NCI-H1436 treated with DMSO at 0.1 percent for 48 hours (cell line): ENCODE measurements at places on chromosomes 3 and 15.

DNA sequence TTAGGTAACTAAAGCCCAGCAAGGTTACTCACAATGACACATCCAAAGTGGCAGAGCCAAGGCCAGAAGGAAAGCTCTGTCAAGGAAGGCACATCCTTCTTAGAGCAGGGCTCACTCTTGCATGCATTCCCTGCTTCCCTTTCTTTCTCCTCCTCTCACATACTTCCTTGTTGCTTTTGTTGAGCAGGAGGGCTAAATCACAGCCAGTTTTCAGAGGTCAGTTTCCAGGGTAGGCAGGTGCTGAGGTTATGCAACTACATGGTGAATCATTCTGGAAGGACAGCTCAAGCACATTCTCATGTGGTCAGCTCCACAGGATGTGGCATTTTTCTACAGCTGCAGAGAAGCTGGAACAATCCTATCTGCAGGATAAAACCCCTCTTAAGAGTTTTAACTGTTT is 275.6 kb downstream of the ZNF621 start:
- no peak for DNase-seq

- no peak for DNase-seq
Measured at GRCh38 chr3:55701997-55702396, 214.9 kb upstream of the WNT5A start.

DNA sequence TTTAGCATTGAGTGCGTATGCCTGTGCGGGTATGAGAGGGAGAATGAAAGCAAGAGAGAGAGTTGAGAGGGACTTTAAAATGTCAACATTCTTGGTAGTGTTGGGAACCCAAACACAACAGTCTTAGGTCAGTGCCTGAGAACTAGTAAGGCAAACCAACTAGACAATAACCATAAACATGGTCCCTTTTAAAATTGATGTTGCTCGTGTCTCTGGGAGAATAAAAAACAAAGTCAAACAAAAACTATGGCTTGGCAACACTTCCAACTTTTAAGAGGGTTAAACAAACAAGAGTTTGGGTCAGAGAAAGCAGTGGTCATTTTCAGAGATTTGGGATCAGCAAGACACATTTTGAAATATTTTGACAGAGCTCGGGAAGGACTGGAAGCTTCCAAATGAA is 146.7 kb upstream of the THBS1 start:
- no peak for DNase-seq

DNA sequence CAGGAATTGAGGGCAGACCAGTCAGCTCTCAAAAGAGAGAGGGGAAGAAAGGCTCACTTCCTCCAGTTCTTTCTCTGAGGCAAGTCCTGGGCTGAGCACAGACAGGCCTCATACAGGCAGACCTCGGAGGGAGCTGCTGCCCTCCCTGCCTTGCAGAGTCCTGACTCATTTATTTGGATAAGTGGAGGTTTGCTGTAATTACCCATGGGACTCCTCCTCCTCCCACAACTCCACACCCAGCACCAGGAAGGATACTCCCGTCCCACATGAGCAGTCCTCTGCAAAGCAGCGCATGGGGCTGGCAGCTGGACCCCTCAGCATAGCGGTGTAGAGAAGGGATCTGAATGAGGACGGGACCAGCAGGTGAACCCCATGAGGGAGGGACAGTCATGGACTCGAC is 13.4 kb upstream of the SCN10A start:
- no peak for DNase-seq

GRCh38 chr15:60379525-60380274 is 18.1 kb downstream of the ANXA2 start:
- no peak for DNase-seq

DNA sequence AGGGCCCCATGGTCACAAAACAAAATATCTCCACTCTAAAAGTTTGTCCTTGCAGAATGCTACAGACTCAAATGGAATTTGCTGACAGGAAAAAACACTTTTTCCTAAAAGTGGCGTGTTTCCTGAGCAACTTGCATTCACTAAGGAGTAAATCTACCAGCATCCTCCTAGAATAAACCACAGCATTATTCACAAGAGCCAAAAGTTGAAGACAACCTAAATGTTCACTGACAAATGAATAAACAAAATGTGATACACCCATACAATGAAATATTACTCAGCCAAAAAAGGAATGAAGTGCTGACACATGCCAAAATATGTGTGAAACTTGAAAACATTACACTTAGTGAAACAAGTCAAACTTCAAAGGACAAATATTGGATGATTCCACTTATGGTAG is 28.9 kb downstream of the ITGB5 start:
- DNase-seq = no peak

DNA sequence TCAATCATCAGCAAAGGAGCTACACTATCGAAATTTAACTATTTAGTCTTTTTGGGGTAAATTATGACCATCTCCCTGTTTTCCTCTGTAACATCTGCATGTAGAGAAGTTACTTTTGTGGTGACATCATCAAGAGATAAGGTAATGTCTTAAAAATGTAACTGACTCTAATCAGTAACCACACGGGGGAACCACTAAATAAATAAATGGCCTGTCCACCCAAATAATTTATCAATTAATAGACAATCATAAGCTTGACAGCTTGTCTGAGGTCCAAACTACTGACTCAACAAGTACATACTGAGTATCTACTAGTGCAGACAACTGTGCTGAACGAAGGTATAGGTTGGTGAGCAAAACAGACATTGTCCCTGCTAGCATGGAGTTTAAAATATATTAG is 219.3 kb downstream of the SLC9A9 start:
- DNase-seq = no peak
